CD8-positive, alpha-beta memory T cell (primary cell): ENCODE measurements at places on chromosomes 5 and 9. TPM values are rescaled to one million over a fixed set of nuclear protein-coding genes. Genes with fewer than 3 reads are reported as not detected.

DNA sequence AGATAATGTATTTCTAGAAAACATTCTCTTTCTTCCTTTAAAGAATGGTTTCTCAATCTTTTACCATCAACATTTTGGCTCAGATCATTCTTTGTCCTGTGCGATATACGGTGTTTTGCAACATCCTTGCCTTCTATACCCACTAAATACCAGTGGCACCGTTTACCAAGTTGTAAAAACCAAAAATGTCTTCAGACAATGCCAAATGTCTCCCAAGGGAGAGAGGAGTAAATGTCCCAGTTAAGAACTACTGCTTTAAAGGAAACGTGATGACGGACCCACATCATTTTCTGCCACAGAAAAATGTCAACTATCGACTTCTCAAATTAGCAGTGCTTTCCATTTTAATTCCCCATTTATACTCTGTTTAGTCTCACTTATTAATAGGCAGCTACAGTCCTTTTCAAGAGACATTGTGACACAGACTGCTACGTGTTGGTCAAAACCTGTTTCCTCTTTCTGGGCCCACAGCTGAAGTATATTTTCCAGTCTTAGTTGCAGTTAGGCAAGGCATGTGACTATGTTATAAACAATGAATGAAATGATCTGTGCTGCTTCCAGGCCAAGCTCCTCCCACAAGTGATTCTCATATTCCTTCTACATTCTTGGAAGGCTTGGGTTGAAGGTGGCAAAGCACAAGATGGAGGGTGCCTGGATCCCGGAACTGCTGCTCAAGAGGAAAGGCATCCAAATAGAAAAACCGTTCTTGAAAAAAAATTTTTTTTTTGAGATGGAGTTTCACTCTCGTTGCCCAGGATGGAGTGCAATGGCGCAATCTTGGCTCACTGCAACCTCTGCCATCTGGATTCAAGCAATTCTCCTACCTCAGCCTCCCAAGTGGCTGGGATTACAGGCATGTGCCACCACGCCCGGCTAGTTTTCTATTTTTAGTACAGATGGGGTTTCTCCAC, 8.8 kb downstream of the PRXL2C start:
- no peak for DNase-seq
- H3K36me3 ChIP-seq = peaks cover 7% of the 10 kb centered on the region
- no peaks in the 10 kb centered on the region for H3K27me3 ChIP-seq
- no peaks in the 10 kb centered on the region for H3K4me1 ChIP-seq
- H3K27ac ChIP-seq = no peak overlapping the region

DNA sequence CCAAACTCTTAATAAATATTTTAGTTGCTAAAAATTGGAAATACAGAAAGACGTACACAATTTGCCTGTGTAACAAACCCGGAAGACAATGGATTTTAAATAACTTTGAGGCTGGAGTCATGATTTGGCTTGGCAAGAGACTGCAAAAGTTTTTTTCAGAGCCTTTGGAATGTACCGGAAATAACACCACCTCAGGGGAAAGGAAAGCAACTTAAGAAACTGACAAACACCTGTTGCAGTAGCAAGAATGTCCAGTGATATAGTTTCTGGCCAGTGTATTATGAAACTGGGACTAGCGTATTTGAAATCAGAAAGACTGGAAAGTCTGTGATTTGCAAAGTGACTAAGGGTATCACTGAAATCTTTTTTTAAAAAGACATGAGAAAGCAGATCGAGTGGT, 842 bp downstream of the MUSK start:
- H3K36me3 ChIP-seq = no peaks in the 10 kb centered on the region
- DNase-seq = no peak
- no peaks in the 10 kb centered on the region for H3K27me3 ChIP-seq
- H3K4me3 ChIP-seq = no peak overlapping the region
- no peak overlapping the region for H3K27ac ChIP-seq
- H3K4me1 ChIP-seq = no peaks in the 10 kb centered on the region

GRCh38 chr5:178123966-178124925, 6.6 kb upstream of the RMND5B start:
- no peak overlapping the region for H3K4me3 ChIP-seq
- no peaks in the 10 kb centered on the region for H3K27me3 ChIP-seq
- no peaks in the 10 kb centered on the region for H3K36me3 ChIP-seq
- H3K4me1 ChIP-seq = peaks cover 19% of the 10 kb centered on the region

DNA sequence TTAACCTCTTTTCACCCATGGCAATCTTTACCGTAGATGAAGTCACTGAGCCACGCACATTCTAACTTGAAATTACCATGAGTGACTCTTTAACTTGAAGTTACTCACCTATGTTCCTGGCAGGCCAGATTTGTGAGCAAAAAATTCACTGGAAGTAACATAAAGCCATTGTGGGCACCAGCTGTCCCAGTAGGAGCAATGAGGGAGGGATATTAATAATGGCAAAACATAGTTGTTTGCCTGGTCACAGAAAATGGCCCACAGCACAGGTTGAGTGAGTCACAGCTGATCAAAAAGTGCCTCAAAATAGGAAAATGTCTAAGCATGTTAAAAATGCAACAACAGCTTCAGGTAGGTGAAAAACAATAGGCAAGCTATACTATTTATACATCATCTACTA, 146.6 kb downstream of the EFNA5 start:
- H3K27ac ChIP-seq = no peak overlapping the region
- no peak for DNase-seq
- no peak overlapping the region for H3K4me3 ChIP-seq
- H3K36me3 ChIP-seq = no peaks in the 10 kb centered on the region
- no peaks in the 10 kb centered on the region for H3K27me3 ChIP-seq

The WWC1 gene
- 0.52 TPM for polyA plus RNA-seq

The BHMT2 gene
- not detected for polyA plus RNA-seq

The F2RL1 gene
- 4.8 TPM for polyA plus RNA-seq
